ENCODE measurements at places on chromosomes 4 and X. TPM values are rescaled to one million over a fixed set of nuclear protein-coding genes. Genes with fewer than 3 reads are reported as not detected.

SULT1E1 gene
- not detected for polyA plus RNA-seq

CT45A1 gene
- not detected for polyA plus RNA-seq

ADH4 gene
- polyA plus RNA-seq, result 0.19 TPM

NSG1 gene
- 267 TPM for polyA plus RNA-seq

AWAT2 gene
- not detected for polyA plus RNA-seq

NWD2 gene
- polyA plus RNA-seq, result 0.20 TPM

TAF7L gene
- polyA plus RNA-seq, result not detected

MND1 gene
- polyA plus RNA-seq, result 3.0 TPM

CASP3 gene
- 8.4 TPM for polyA plus RNA-seq

MAGEA12 gene
- polyA plus RNA-seq, result 0.51 TPM

ARX gene
- 1.6 TPM for polyA plus RNA-seq

KDR gene
- 5.9 TPM for polyA plus RNA-seq
